Activated naive CD8-positive, alpha-beta T cell treated with anti-CD3 and anti-CD28 coated beads, Interleukin-2, amount 10 ng/mL, durations not matched to agents 7 days and 5 days (primary cell): ENCODE measurements at places on chromosomes 4 and X. TPM values are rescaled to one million over a fixed set of nuclear protein-coding genes. Genes with fewer than 3 reads are reported as not detected.

LRAT gene
- not detected for total RNA-seq

NR0B1 gene
- not detected for total RNA-seq

RAB41 gene
- not detected for total RNA-seq

MAGEC2 gene
- total RNA-seq: not detected

SMIM10 gene
- total RNA-seq: 0.65 TPM

S100P gene
- total RNA-seq: 1.5 TPM

HS6ST2 gene
- total RNA-seq: not detected

HTATSF1 gene
- total RNA-seq: 65.2 TPM

- no peak for DNase-seq
Measured at GRCh38 chr4:159017323-159018026, 85.4 kb upstream of the RAPGEF2 start.

- no peak for DNase-seq
Measured at GRCh38 chrX:93585661-93586060, 87.7 kb downstream of the NAP1L3 start.

DNA sequence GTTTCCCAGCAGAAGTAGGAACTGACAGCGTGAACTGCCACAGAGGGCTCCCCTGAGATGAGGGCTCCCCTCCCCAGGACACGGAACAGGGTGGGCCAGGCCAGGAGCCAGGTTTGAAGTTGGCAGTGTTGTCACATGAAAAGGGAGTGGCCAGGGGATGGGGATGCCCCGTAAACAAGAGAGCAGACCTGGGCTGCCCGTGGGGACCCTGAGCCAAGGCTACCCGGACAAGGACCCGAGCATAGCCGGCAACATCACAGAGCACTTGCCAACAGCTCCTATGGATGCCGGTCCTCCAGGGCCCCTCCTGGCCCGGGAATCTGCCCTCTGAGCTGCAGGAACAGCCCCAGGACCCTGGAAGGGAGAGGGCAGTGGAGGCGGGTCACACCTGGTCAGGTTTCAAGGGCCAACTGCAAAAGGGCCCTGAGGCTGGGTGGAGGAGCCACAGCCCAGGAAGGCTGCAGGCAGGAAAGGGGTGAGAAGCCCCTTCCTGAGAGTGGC, 102.1 kb downstream of the CPZ start:
- DNase-seq: no peak

DNA sequence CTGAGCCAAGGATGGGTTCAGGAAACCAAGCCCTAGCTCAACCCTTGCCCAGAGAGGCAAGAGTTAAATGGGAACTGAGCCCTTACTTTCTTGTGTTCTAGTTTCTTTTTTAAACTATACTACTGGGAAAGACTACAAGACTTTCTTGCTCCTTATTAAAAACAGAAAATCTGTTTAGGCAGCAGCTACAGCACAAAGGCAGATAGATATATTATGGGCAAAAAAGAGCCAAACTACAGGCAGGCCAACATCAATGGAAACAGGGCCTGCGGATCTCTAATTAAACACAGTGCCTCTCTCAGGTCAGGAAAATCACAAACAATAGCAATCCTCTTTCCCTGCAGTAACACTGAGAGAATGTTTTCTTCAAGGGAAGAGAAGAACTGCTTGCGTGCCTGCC, 226.0 kb downstream of the LDB2 start:
- DNase-seq: no peak

DNA sequence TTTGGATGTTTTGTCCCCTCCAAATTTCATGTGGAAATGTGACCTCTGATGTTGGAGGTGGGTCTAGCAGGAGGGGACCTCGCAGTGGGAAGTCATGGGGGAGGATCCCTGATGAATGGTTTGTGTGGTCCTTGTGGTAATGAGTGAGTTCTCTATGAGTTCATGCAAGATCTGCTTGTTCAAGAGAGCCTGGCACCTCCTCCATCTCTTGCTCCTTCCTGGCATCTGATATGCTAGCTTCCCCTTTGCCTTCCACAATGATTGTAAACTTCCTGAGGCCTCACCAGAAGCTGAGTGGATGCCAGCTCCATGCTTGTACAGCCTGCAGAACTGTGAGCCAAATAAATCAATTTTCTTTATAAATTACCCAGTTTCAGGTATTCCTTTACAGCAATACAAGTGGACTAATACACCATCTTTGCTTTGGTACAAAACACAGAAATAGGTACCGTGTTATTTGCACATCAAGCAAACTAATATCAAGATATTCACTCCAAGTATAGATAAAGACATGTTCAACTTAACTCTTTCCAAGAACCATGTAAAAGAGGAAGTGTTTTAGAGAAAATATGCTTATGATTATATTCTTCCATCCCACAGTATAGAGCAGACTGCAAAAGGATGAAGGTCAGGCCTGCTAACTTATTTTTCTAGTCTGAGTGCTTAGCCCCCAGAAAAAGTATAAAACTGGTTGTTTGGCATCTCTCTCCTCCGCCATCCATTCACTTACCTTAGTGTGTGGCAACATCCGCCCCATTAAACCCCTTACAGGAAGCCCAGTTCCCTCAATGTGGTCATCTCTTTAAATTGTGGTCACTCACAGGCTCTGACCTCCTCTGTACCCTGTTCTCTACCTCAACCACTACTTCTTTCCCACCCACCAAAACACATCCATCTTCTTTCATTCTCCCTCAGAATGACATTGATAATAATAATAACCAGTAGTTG, 6.7 kb downstream of the ARAP2 start:
- no peak for DNase-seq

GRCh38 chrX:1442016-1442665, 10.6 kb downstream of the ASMTL start:
- DNase-seq: peak; percentile 20

GRCh38 chr4:186743261-186743660, 19.6 kb upstream of the FAT1 start:
- DNase-seq: no peak
